Activated naive CD4-positive, alpha-beta T cell treated with anti-CD3 and anti-CD28 coated beads for 36 hours (primary cell): ENCODE measurements at places on chromosomes 3 and 15.

GRCh38 chr3:139127101-139127500, 82.4 kb upstream of the PRR23C start:
- no peak for DNase-seq

GRCh38 chr3:45595364-45596195, 1.0 kb downstream of the LIMD1 start:
- no peak for DNase-seq

- DNase-seq, result no peak
Measured at GRCh38 chr3:139468399-139468798, 7.9 kb downstream of the RBP2 start.

DNA sequence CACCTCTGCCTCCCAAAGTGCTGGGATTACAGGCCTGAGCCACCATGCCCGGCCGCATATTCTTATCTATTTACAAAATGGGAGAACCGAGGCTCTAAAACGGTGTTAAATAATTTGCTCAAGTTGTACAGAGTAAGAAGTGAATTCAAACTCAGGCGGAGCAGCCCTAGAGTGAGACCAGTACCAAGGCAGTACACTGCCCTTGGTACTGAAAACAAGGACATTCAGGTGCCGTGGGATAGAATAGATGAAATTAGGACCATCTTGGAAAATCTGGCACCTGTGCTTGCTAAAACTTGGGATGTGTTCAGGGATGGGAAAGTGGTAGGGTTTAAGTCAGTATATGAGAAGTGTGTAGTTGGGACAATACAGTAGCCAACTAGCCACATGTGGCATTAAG, 100.7 kb downstream of the MYRIP start:
- no peak for DNase-seq

GRCh38 chr15:77497110-77497737, 76.5 kb downstream of the HMG20A start:
- DNase-seq, result no peak

- no peak for DNase-seq
Measured at GRCh38 chr3:36973139-36973538, 19.8 kb downstream of the EPM2AIP1 start.

GRCh38 chr3:32551496-32551895, 19.2 kb downstream of the DYNC1LI1 start:
- DNase-seq, result no peak

DNA sequence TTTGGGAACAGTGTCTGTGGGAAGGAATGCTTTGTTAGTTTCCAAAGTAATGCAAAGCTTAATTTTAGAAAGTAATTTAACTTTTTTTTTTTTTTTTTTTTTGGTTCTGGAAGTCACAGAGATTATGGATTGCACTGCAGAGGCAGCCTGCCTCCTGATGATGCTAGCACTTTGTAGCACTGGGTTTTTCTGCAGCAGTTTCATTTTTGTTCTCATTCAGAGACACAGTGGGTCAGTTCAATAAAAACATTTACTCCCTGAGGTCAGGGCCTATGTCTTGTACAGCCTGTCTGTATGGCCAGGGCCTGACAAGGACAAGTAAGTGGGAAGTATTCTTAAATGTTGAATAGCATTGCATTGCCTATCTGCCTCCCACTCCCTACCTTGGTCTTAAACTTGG, 39.0 kb upstream of the NDUFB4 start:
- no peak for DNase-seq

DNA sequence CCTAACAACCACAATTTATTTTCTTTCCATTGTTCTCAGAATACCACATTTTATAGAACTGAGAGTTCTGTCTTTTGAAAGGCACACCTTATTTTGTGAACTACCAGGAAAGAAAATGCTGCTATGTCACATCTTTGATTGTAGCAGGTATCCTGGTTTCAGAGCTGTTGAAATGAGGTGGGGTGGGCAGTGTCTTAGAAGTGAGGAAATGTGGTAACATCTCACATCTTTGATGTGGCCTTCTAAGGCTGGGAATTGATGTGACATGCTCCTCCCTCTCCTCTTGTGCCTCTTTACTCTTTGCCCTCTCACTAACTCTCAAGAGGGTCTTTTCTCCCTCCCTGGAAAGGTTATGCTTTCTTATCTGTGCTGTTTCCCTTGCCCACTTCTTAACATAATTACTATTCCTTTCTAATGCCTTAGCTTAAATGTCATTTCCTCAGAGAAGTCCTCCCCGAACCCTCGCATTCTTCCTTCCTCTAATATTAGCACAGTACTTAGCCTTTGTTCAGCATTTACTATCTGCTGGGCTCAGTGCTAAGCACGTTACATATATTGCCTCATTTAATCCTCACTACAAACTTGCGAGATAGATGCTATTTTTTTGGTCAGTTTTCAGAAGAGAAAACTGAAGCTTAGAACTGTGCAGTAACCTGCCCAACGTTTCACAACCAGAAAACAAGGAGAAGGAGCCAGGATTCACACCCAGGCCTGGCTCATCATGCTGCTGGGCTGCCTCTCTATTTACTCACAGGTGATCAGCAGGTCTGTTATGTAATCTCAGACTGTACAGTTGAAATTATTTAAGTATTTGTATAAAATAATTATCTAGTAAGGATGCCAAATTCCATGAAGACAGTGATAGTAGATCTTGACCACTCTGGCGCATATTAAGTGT, 24.0 kb upstream of the SPTSSB start:
- DNase-seq, result peak; percentile 68

GRCh38 chr15:67510597-67511190, 10.2 kb upstream of the C15orf61 start:
- no peak for DNase-seq

GRCh38 chr3:148748283-148748682, 50.6 kb downstream of the AGTR1 start:
- no peak for DNase-seq

GRCh38 chr3:21056293-21056692, 694.7 kb downstream of the ZNF385D start:
- DNase-seq, result no peak

DNA sequence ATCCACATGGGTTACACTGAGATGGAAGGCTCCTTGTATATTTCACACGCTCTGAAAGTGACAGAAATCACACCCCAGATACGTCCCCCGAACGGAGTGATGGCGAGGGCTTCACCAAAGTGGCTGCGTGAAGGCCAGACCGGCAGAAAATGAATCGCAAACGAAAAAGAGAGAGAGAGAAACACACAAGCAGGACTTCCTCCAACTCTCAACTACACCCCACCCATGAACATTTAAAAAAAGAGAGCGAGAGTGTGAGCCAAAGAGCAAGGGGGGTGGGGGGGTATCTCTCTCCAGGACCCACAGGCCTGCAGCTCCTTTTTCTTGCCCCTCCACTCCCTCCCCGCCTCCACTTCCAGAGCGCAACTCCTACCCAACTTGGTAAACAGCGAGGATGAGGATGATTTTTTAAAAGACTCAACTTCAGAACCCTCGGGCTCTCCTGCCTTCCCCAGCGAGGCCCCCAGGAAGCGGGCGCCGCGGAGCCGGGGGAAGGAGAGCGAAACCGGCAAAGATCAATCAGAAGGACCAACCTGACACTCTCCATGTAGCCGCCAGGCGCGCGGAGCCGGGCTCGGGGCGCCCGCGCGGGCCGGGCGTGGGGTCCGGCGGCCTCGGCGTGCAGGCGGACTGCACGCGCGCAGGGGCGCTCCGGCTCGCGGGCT, 519.1 kb downstream of the FOXP1 start:
- DNase-seq, result peak; percentile 69

DNA sequence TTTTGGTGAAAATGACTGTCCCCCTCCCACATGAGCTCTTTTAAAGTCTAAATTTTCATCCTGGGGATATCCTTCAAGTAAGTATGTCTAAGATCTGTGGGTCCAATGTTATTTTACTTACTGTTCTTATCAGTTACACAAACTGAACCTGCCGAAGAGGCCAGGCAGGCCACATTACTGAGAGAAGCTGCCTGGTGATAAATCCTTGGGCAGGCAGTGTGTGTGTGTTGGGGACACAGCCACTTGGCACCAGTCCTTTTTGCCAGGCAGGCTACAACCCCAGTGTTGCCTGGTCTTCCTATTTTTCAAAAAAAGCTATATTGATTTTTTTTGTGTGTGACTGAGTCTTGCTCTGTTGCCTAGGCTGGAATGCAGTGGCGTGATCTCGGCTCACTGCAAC, 50.6 kb upstream of the RASA2 start:
- no peak for DNase-seq

DNA sequence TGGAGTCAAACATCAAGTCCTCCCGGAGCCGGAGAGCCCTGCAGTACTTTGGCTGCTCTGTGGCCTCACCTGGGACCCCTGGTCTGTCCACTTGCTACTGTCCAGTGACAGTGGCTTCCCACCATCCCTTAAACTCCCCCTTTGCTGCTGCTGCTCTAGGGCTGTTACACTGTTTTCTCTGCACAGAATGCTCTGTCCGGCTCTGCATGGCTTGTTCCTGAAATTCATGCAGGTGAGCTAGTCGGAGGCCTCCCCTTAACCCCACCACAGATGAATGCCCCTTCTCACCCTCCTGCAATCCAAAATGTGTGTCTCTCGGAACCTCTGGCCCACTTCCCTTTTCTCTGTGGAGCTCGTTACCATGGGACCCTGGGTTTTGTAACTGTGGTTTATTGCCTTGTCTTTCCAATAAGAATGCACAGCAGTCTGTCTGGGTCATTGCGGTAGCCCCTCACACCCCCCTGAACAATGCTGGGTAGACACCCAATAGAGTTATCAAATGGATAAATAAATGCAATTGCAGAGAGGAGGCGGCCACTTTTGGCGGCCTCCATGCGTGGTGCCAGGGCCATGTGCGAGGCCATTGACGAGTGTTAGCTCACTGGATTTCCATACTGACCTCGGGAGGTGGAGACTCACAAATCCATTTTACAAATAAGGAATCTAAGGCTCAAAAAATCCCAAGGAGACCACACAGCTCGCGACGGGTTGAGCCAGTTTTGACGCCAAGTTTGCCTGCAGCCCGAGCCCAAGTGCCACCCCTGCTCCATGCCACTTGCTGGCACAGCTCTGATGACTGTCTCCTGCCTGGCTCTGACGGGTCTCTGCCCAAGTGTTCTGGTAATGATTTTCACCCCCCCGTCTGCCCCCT, 48.5 kb downstream of the RGMA start:
- no peak for DNase-seq

GRCh38 chr3:70519913-70520659, 207.6 kb upstream of the MDFIC2 start:
- no peak for DNase-seq

DNA sequence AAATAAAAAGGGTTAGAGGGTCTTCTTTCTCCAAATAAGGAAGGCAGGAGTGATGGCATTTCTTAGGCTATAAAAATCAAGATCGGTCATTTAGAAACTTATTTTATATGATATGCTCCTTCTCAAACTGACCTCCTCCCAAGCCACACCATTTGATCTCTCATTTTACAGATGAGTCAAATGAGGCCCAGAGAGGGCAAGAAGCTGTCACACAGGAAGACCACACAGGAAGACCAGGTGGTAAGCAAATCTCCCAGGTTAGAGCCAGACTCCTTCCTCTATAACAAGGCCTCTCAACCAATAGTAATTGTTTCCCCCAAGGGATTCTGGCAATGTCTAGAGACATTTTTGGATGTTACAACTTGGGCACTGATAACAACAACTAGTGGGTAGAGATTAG, 13.8 kb downstream of the TLE3 start:
- DNase-seq, result no peak
